ENCODE measurements at places on chromosomes 6 and 20. TPM values are rescaled to one million over a fixed set of nuclear protein-coding genes. Genes with fewer than 3 reads are reported as not detected.

DNA sequence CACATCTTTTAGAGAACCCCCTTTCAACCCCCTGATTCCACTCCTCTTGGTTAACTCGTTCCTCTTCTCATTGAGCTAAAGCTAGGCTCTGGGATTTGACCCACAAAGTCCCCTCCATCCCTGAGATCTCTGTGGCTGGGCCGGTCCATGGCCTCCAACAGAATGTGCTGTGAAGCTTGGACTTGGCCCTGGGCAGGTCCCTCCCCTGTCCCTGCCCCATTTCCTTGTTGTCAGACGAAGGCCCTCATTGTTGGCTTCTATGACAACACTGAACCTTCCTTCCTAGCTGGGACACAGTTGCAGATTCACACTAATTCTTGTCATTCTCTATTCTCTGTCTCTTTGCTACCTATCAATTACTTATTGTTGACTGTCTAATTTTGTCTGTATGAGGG is 156.1 kb downstream of the SYCP2 start:
- H3K4me3 ChIP-seq, result no peak overlapping the region
- DNase-seq, result no peak
- no peak overlapping the region for H3K27ac ChIP-seq
- no peaks in the 10 kb centered on the region for H3K27me3 ChIP-seq

GRCh38 chr20:9134346-9134745 is 65.5 kb downstream of the PLCB4 start:
- no peak overlapping the region for H3K27ac ChIP-seq
- H3K27me3 ChIP-seq, result no peaks in the 10 kb centered on the region
- no peaks in the 10 kb centered on the region for H3K36me3 ChIP-seq
- H3K4me1 ChIP-seq, result no peaks in the 10 kb centered on the region
- DNase-seq, result no peak

DNA sequence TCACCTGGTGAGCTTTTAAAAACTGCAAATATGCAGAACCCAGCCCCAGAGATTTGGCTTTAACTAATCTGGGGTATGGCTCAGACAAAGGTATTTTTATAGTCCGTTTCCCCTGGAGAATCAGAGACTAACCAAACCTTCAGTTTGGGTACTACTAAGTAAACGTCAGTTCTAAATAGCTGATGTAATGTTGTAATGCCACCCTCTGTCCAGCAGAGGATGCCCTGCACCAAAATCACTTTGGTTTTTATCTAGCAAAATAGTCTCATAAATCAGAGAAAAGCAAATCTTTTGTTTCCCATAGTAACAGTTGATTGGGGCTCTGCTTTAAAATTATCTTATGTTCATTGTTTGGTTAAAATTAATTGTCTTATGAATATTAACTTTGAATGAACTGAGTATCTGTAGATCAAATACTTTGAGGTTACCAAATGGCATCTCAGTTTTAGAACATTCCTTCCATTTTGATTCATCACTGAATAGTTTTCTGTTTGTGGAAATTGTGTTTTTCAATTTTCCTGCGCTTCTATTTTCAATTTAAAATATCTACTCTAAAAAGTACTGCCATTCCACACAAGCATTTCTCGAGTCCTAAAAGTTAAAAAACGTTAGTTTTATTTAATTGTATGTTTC is 278.3 kb upstream of the PLCB4 start:
- H3K4me1 ChIP-seq, result no peaks in the 10 kb centered on the region
- H3K36me3 ChIP-seq, result no peaks in the 10 kb centered on the region
- no peaks in the 10 kb centered on the region for H3K27me3 ChIP-seq
- DNase-seq, result peak; percentile 58
- H3K4me3 ChIP-seq, result no peak overlapping the region

GRCh38 chr20:42714298-42715141 is 475.2 kb downstream of the PTPRT start:
- H3K27me3 ChIP-seq, result no peaks in the 10 kb centered on the region
- no peaks in the 10 kb centered on the region for H3K36me3 ChIP-seq
- DNase-seq, result no peak
- H3K4me3 ChIP-seq, result no peak overlapping the region
- no peak overlapping the region for H3K27ac ChIP-seq

DNA sequence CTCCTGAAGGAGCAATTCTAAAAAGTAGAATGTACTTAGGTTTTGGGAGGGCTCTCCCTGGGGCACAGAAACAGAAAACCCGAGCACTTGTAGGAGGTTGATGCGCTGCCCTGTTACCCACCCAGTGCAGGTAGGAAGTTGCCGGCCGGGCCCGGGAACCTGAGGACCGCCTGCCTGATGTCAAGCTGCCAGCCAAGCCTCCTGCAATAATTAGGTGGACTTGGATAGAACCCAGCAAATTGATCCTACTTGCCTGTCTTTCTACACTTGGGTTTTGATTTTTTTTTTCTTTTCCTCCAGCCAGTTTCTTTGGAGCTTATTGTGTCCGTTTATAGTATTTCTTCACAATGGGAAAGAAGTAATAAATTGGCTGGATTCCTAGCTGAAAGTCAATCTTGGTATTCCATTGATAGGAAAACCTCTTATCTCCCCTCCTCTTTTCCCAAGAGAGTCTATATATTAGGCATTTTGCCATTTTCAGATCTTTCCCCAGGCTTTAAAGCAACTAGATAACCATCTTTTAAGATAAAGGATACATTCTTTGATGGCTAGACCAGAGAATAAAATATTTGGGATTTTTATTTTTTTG is 78.3 kb upstream of the FYN start:
- H3K27ac ChIP-seq, result no peak overlapping the region
- H3K27me3 ChIP-seq, result no peaks in the 10 kb centered on the region
- H3K4me3 ChIP-seq, result no peak overlapping the region
- peaks cover 11% of the 10 kb centered on the region for H3K4me1 ChIP-seq

- no peaks in the 10 kb centered on the region for H3K4me1 ChIP-seq
- peaks cover 85% of the 10 kb centered on the region for H3K36me3 ChIP-seq
- H3K4me3 ChIP-seq, result no peak overlapping the region
- DNase-seq, result no peak
- H3K27ac ChIP-seq, result no peak overlapping the region
Measured at GRCh38 chr20:4866429-4866828, 134.9 kb downstream of the SLC23A2 start.

DNA sequence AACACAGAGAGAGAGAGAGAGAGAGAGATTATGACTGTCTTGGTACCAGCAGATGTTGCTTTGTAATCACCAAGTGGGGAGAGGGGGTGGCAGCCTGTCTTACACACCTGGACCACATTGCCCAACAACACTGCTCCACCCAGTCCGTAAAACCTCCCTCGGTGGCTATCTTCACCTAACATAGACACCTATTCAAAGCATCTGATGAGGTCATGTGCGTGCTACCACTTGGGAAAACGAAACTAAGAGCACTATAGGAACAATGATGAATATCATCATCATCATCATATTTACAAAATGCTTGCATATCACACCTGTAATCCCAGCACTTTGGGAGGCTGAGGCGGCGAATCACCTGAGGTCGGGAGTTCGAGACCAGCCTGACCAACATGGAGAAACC is 24.1 kb upstream of the SALL4 start:
- H3K4me1 ChIP-seq, result no peaks in the 10 kb centered on the region
- H3K27ac ChIP-seq, result no peak overlapping the region
- no peak overlapping the region for H3K4me3 ChIP-seq
- H3K36me3 ChIP-seq, result no peaks in the 10 kb centered on the region
- no peak for DNase-seq

GRCh38 chr6:66675906-66676305 is 968.9 kb upstream of the EYS start:
- no peaks in the 10 kb centered on the region for H3K4me1 ChIP-seq
- no peak overlapping the region for H3K4me3 ChIP-seq
- no peaks in the 10 kb centered on the region for H3K27me3 ChIP-seq
- H3K36me3 ChIP-seq, result no peaks in the 10 kb centered on the region

GRCh38 chr6:5511954-5512353 is 250.6 kb downstream of the FARS2 start:
- H3K4me1 ChIP-seq, result no peaks in the 10 kb centered on the region
- H3K27ac ChIP-seq, result no peak overlapping the region
- DNase-seq, result no peak

DNA sequence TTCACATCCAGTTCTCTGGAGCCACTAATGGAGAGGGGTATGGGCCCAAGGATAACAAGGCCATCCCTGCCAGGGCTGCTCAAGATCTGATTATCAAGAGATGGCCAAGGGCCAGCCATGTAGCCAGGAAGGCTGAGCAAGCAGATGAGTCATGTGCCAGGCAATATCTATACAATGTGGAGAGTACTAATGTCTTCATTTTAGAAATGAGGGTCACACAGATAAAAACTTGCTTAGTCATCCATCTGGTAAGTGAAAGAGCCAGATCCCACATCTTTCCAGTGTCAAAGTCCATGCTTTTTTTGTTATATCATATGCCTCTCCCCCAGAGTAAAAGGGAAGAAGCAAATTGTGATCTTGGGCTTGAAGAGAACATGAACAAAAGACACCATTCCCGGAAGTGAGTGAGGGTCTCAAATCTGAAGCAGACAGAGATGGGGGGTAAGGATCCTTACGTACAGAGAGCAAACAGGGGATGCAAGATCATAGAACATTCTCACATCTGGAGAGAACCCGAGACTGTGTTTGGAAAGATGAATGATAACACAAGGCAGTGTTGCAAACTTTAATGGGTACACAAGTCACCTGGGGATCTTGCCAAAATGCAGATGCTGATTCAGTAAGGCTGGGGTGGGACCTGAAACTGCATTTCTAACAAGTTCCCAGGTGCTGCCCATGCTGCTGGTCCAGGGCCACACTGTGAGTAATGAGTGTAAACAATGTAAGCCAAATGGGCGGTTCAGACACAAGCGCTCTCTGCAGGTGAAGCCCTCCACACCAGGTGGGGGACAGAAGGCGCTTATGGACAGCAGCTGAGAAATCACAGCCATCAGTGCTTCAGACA is 20.0 kb upstream of the GSTA3 start:
- H3K4me1 ChIP-seq, result no peaks in the 10 kb centered on the region
- DNase-seq, result no peak
- H3K4me3 ChIP-seq, result no peak overlapping the region
- H3K27ac ChIP-seq, result peak overlapping the region; percentile 17

DNA sequence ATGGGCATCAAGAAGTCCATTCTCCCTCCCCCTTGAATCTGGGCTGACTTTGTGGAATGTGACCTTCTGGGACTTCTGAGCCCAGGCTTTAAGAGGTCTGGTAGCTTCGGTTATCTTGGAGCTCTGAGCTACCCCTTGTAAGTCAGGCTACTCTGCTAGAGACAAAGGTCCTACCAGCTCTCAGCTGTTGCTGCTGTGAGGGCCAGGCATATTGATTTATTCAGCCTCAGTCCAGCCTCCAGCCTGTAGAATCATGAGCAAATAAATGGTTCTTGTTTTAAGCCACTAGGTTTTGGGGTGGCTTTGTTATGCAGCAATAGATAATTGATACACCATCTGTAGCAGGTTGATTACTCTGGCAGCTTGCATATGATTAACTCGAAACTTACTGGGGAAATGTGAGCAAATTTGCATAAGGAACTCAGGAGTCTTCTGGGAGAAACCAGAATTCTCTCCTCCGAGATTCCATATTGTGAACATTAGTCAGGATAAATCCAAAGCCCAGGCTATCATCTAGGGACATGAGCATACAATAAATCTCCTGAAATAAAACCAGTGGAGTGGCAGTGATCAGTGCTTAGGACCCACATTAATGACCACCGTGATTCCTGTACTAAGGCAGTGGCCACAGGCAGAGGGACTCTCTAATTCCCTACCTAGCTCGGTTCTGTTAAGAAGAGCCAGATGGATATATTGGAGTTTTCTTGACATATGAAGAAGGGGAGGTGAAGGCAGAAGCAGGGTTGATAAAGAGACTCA is 336.1 kb downstream of the CDC5L start:
- DNase-seq, result no peak
- no peaks in the 10 kb centered on the region for H3K27me3 ChIP-seq
- no peak overlapping the region for H3K4me3 ChIP-seq
- no peak overlapping the region for H3K27ac ChIP-seq
- no peaks in the 10 kb centered on the region for H3K4me1 ChIP-seq

- H3K4me1 ChIP-seq, result peaks cover 5% of the 10 kb centered on the region
- H3K27me3 ChIP-seq, result no peaks in the 10 kb centered on the region
- H3K4me3 ChIP-seq, result no peak overlapping the region
- no peaks in the 10 kb centered on the region for H3K36me3 ChIP-seq
- no peak for DNase-seq
Measured at GRCh38 chr20:23126281-23127061, 40.3 kb upstream of the CD93 start.

GRCh38 chr6:28357036-28357435 is 7.3 kb downstream of the ZKSCAN3 start:
- H3K27me3 ChIP-seq, result no peaks in the 10 kb centered on the region
- peaks cover 17% of the 10 kb centered on the region for H3K36me3 ChIP-seq
- no peak overlapping the region for H3K27ac ChIP-seq

GRCh38 chr6:82365016-82365795 is 1.6 kb downstream of the TPBG start:
- peak overlapping the region; percentile 58 for H3K4me3 ChIP-seq
- peaks cover 66% of the 10 kb centered on the region for H3K27me3 ChIP-seq
- peak overlapping the region; percentile 60 for H3K27ac ChIP-seq

- H3K27ac ChIP-seq, result no peak overlapping the region
- no peaks in the 10 kb centered on the region for H3K36me3 ChIP-seq
- H3K4me1 ChIP-seq, result no peaks in the 10 kb centered on the region
- H3K4me3 ChIP-seq, result no peak overlapping the region
- H3K27me3 ChIP-seq, result no peaks in the 10 kb centered on the region
Measured at GRCh38 chr20:19070681-19071445, 141.6 kb upstream of the SLC24A3 start.

- H3K27me3 ChIP-seq, result no peaks in the 10 kb centered on the region
- DNase-seq, result peak; percentile 40
- no peak overlapping the region for H3K4me3 ChIP-seq
- H3K4me1 ChIP-seq, result no peaks in the 10 kb centered on the region
- no peaks in the 10 kb centered on the region for H3K36me3 ChIP-seq
- H3K27ac ChIP-seq, result no peak overlapping the region
Measured at GRCh38 chr6:133683606-133684005, 205.3 kb upstream of the TCF21 start.

GRCh38 chr20:16488086-16488485 is 85.2 kb downstream of the KIF16B start:
- H3K27me3 ChIP-seq, result no peaks in the 10 kb centered on the region
- DNase-seq, result no peak
- H3K27ac ChIP-seq, result no peak overlapping the region

- DNase-seq, result no peak
- peaks cover 37% of the 10 kb centered on the region for H3K4me1 ChIP-seq
- H3K36me3 ChIP-seq, result peaks cover 79% of the 10 kb centered on the region
- no peaks in the 10 kb centered on the region for H3K27me3 ChIP-seq
Measured at GRCh38 chr6:87675004-87675681, 26.9 kb downstream of the AKIRIN2 start.

GRCh38 chr6:157383471-157383870 is 2.5 kb downstream of the ZDHHC14 start:
- no peak for DNase-seq
- H3K4me1 ChIP-seq, result peaks cover 20% of the 10 kb centered on the region
- H3K27me3 ChIP-seq, result no peaks in the 10 kb centered on the region
- H3K4me3 ChIP-seq, result peak overlapping the region; percentile 70
- no peaks in the 10 kb centered on the region for H3K36me3 ChIP-seq
- no peak overlapping the region for H3K27ac ChIP-seq

- peaks cover 30% of the 10 kb centered on the region for H3K36me3 ChIP-seq
- DNase-seq, result no peak
- no peaks in the 10 kb centered on the region for H3K27me3 ChIP-seq
- H3K4me1 ChIP-seq, result peaks cover 31% of the 10 kb centered on the region
Measured at GRCh38 chr20:37317316-37317715, 27.9 kb downstream of the MANBAL start.

The STAU1 gene
- total RNA-seq, result 83.0 TPM

The HRH3 gene
- total RNA-seq, result not detected

The CRIP3 gene
- total RNA-seq, result 1.1 TPM

The SALL4 gene
- total RNA-seq, result 0.64 TPM

The SLC17A9 gene
- total RNA-seq, result 16.1 TPM

The PTCRA gene
- 2.1 TPM for total RNA-seq

The LHFPL5 gene
- not detected for total RNA-seq

The GRM1 gene
- total RNA-seq, result 0.10 TPM

The ME1 gene
- 22.6 TPM for total RNA-seq

The PNPLA1 gene
- not detected for total RNA-seq

The KHDC1 gene
- 2.4 TPM for total RNA-seq

The AFG1L gene
- 9.3 TPM for total RNA-seq

The WFDC12 gene
- total RNA-seq, result 0.73 TPM

The COL20A1 gene
- total RNA-seq, result not detected
